ENCODE measurements at places on chromosomes 11 and 22. TPM values are rescaled to one million over a fixed set of nuclear protein-coding genes. Genes with fewer than 3 reads are reported as not detected.

The HOATZ gene
- total RNA-seq = not detected

The RAB39A gene
- total RNA-seq = 1.4 TPM

The TMEM191B gene
- total RNA-seq = not detected

The NXPE2 gene
- total RNA-seq = not detected

The NLRX1 gene
- total RNA-seq = 14.7 TPM

The PIK3IP1 gene
- 0.62 TPM for total RNA-seq

The SLC22A6 gene
- total RNA-seq = not detected

The PDGFD gene
- 4.4 TPM for total RNA-seq

The OR4A16 gene
- total RNA-seq = not detected

The FTH1 gene
- 1,264 TPM for total RNA-seq

The LRRC32 gene
- 0.29 TPM for total RNA-seq

The OR11H1 gene
- not detected for total RNA-seq

The YPEL4 gene
- total RNA-seq = 1.2 TPM

The DAGLA gene
- total RNA-seq = 0.83 TPM

The PAAF1 gene
- 13.0 TPM for total RNA-seq

The C11orf91 gene
- total RNA-seq = not detected

The NAALADL1 gene
- total RNA-seq = not detected

The ELFN2 gene
- total RNA-seq = 0.29 TPM

The SAA1 gene
- total RNA-seq = not detected

The KRTAP5-7 gene
- total RNA-seq = not detected

The ARRB1 gene
- 7.3 TPM for total RNA-seq

The NLRP10 gene
- not detected for total RNA-seq

The CCDC15 gene
- 4.3 TPM for total RNA-seq

The TOLLIP gene
- total RNA-seq = 26.9 TPM

The C11orf86 gene
- total RNA-seq = not detected

The ZC3H12C gene
- 4.5 TPM for total RNA-seq

The MMP27 gene
- total RNA-seq = not detected

The C22orf42 gene
- not detected for total RNA-seq

The FBLN1 gene
- 1.0 TPM for total RNA-seq

The DEFB131B gene
- total RNA-seq = not detected

The RTN4RL2 gene
- 0.64 TPM for total RNA-seq

The ALX4 gene
- 2.9 TPM for total RNA-seq

The TTLL12 gene
- 48.3 TPM for total RNA-seq

The C1QTNF4 gene
- not detected for total RNA-seq

The MGAT3 gene
- 1.1 TPM for total RNA-seq

The UPK3A gene
- not detected for total RNA-seq

The LAYN gene
- 34.3 TPM for total RNA-seq

The OR2AT4 gene
- total RNA-seq = not detected

The FREY1 gene
- 0.51 TPM for total RNA-seq

Measured in H4 (cell line).